ENCODE measurements at places on chromosomes 1 and 21.

DNA sequence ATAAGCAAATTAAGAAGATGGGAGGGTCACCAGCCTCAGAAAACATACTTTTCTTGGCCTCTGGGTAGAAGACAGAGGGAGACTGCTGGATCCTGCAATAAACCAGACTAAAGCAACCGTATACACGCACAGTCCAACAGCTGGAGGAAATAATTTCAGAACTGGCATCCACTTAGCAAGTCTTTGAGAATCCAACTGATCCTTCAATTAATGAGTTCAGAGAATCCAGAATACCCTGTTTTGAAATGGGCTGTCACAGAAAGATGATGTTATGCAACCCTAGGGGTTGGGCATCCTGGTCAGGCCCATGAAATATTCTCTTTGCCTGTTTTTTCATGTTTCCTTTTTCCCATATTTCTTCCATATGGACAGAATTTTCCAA is 134.0 kb upstream of the MAGI3 start:
- no peak for DNase-seq

DNA sequence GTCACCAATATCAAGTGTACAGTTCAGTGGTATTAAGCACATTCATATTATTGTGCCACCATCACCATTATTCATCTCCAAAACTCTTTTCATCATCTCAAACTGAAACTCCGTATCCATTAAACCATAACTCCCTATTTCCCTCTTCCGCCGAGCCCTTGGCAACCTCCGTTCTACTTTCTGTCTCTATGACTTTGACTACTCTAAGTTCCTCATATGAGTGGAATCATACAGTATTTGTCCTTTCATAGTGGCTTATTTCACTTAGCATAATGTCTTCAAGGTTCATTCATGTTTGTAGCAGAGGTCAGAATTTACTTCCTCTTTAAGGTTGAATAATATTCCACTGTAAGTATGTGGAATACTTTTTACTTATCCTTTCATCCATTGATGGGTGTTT is 21.7 kb downstream of the SELP start:
- DNase-seq, result no peak

- DNase-seq, result peak; percentile 48
These were observed 788 bp downstream of the ISG15 start for GRCh38 chr1:1013922-1014648.

GRCh38 chr1:10529765-10530164 is 55.0 kb downstream of the PEX14 start:
- no peak for DNase-seq

GRCh38 chr21:38533887-38534286 is 35.6 kb upstream of the ERG start:
- DNase-seq, result no peak

GRCh38 chr1:51156752-51157151 is 54.7 kb downstream of the C1orf185 start:
- no peak for DNase-seq

GRCh38 chr1:117795190-117795589 is 134.2 kb downstream of the GDAP2 start:
- no peak for DNase-seq

DNA sequence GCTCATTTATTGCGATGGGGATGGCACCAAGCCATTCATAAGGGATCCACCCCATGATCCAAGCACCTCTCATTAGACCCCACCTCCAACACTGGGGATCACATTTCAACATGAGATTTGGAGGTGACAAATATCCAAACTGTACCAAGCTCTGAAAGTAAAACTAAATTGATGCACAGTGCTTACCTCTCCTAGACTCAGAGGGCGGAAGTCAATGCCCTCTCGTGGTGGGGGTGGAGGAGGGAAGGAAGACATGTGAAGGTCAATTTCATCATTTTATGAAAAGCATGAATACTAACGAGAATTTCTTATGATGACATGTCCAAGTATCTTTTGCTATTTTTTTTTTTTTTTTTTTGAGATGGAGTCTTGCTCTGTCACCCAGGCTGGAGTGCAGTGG is 120.0 kb downstream of the PGBD5 start:
- DNase-seq, result peak; percentile 42

DNA sequence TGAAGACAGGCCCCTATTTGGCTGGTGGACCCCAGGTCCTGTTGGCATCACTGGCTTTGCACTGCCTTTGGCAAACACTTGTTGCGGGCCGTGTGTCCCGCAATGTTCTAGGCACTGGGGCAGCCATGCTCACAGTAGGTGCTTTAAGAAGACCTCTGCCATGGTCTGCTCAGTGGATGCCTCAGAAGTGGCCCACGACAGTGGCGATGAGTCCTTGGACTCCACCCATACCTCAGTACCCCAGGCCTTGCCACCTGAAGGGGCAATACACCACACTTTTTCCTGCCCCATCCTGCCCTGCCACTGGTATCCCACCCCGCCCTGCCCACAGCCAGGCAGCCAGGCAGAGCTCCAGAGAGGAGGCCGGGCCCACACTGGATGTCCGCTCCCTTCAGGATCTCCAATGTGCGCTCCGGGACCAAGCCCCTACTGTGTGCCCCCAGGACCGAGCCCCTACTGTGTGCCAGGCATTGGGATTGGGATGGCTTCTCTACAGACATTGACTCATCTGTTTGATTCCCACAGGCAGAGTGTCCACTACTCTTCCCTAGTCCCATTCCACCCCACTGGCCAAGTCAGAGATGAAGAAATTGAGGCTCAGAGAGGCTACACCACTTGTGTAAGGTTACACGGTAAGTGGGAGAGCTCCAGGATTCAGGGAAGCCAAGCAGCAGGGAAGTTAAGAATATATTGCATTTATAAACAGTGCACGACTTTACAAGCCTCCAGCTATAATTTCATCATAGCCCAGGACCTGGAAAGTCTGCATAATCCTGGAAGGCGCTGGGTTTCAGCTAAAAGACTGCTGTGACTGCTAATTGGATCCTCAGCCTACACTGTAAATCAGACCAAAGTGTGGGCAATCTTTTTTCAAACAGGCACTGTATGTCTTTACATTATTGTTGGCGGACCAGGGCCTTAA is 101.6 kb downstream of the DMRTB1 start:
- no peak for DNase-seq

GRCh38 chr21:25887166-25887565 is 152.4 kb downstream of the GABPA start:
- no peak for DNase-seq

GRCh38 chr21:36470294-36470693 is 9.6 kb downstream of the CLDN14 start:
- no peak for DNase-seq

GRCh38 chr1:154263465-154264332 is 8.7 kb upstream of the HAX1 start:
- DNase-seq, result no peak

DNA sequence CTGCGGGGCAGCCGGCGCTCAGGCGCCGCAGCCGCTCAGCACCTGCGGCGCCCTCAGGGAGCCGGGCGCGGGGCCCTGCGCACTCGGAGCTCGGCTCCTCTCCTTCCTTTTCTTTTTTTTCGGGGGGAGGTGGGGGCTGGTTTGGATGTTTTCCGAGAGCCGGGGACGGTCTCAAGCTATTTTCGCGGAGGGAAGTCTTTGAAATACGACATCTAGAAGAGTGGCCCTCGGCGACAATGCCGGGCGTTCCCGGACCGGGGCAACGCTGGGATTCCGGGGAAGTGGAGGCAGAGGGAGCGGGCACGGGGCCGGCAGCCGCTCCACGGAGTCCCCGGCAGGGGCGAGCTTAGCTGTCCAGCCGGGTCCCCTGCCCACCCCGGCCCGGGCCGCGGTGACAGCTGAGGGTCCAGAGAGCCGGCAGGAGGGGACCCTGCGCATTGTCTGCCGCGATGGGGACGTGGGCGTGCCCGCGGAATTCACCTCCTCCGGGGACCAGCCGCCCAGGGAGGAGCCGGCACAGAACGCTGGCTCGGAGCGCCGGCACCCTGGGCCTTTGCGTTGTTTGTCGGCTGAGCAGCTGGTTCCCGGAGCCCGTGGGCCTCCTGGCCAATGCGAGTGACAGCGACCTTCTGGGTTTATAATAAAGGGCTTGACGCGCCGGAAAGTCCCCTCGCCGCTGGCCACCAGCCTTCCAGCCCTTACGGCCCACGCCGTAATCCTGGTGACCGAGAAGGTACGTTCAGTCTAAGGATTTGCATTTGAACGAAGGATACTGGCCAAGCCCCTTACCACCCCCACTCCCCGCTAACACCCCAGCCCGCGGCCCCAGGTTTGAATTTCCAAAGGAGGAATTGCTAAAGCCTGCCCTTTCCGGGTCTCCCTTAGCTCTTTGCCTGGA is 582 bp downstream of the SLC37A1 start:
- DNase-seq, result peak; percentile 74

- no peak for DNase-seq
These were observed 138.6 kb upstream of the ERRFI1 start for GRCh38 chr1:8164670-8165069.

GRCh38 chr1:20552728-20553445 is 514 bp downstream of the FAM43B start:
- no peak for DNase-seq
